Placental pericyte (primary cell): ENCODE measurements at places on chromosomes 12 and 14. TPM values are rescaled to one million over a fixed set of nuclear protein-coding genes. Genes with fewer than 3 reads are reported as not detected.

WSCD2 gene
- not detected in 2 replicates for total RNA-seq

PGAM5 gene
- 23.9 and 73.7 TPM in 2 replicates for total RNA-seq

UBE2N gene
- total RNA-seq = 49.7 and 129 TPM in 2 replicates

KRT73 gene
- total RNA-seq = not detected in 2 replicates

MUCL1 gene
- total RNA-seq = not detected in 2 replicates

SLC25A47 gene
- not detected in 2 replicates for total RNA-seq
